ENCODE measurements at places on chromosomes 1 and 21.
A peak's percentile ranks its signal among the peaks of the same experiment; 100 is the strongest.

DNA sequence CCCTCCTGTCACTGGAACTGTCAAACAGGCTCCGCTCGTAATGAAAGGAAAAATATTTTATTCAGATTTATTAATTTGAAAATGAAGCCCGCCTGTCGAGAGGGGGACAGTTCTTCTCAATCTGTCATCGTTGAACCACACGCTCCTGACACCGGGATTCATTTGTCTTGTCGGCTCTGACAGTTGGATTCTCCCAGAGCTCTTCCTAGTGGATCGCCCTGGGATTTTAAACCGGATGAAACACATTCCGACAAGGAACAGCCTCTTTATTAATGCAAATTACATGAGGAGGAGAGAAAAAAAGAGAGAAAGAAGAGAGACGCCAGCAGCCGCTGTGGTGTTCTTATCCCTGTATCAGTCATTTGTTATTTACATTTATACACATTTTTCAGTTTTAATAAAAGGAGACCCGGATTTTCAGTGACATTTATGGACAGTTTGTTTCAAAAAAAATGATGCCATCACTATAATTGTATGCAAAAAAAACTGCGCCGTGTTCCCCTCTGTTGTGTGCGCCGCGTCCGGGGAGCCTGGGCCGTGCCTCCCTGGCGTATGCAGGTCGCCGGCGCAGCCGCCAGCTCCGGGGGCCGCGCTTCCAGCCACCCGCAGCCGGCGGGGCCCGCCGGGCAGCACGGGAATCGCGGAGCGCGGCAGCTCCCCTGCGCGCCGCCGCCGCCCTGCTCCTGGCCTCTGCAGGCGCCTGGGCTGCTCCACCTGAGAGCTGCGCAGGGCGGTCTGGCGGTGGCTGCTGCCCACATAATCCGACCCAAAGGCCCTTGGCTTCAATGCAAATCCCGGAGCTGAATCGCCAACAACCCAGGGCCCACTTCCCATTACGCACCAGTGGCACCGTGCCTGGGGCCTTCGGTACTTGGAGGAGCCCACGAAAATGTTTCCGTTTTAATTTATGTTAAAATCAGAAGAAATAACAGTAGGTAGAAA lies 237.9 kb upstream of the PBX1 start:
- DNase-seq, result no peak

- no peak for DNase-seq
These were observed 60.6 kb downstream of the DDAH1 start for GRCh38 chr1:85404408-85404807.

- no peak for DNase-seq
These were observed 1.4 kb downstream of the LDLRAD1 start for GRCh38 chr1:54016343-54017282.

GRCh38 chr1:192059407-192059806 lies 98.9 kb upstream of the RGS18 start:
- DNase-seq, result no peak

- peak; percentile 65 for DNase-seq
These were observed 2.6 kb upstream of the CREG1 start for GRCh38 chr1:167555971-167556714.

GRCh38 chr1:170290276-170290675 lies 144.5 kb downstream of the NTMT2 start:
- DNase-seq, result no peak

DNA sequence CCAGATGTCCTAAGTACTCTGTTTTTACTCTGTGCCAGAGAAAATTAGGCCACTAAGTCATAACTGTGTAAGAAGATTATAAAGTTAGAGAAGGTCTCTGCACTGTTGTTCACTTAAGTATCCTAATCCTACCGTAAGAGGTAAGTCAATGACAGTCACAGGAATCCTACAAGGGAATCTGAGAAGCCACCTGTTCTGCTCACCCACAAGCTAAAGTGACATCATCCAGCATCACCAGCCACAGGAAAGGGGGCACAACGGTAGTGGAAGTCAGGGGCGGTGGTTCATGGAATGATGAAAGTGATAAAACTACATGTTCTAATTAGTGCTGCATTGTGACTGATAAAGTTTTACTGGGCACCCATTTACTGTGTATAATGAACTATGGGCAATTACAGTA lies 92.7 kb downstream of the PLD5 start:
- no peak for DNase-seq

DNA sequence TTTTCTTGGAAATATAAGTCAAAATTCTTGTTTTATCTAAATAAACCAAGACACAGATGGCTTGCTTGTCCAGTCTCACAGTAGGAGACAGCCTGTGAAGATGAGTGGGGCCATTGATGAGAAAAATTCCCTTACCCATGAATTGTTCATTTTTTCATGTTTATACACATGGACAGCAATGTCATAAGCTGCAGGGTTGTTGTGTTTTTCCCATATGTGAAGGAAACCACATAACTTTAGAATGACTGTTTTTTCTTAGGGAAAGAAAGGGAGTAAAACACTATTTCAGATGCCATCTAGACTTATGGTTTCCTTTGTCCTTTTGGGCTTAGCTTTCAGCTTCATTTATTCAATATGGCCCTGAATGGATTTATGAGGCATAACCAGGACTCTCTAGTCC lies 622.5 kb upstream of the NR5A2 start:
- no peak for DNase-seq

DNA sequence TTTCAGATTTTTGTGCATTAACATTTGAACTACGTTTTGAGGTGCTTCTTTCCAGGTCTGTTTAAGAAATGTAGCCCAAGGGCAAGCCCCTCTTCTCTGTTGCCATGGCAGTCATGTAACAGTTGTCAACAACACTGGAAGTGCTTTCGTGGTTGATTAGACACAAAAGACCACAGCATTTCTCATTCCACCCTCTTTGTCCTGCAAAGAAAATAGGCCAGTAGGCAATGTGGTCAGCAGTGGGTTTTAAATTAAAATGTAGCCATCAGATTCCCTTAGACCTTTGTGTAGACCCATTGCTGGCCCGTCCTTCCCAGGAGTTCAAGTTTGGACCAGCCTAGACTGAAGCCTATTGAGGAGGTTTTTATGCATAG lies 35.4 kb downstream of the VANGL1 start:
- DNase-seq, result no peak

DNA sequence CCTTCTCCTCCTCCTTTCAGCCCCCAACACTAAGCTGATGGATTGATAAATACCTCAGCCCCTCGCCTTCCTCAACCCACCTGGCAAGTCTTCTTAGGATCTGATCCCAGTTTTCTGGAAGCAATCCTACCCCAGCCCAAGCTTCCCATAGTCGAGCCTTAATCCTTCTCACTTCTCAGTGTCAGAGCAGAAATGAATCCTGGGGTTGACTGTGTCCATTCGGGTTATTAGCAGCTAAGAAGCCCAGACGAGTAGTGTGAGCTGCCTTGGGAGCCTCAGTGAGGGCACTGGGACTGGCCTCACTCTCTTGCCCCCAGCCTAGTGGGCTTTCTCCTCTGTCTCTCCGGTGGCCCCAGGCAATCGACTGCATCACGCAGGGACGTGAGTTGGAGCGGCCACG lies 12.4 kb upstream of the PEAR1 start:
- DNase-seq, result no peak

DNA sequence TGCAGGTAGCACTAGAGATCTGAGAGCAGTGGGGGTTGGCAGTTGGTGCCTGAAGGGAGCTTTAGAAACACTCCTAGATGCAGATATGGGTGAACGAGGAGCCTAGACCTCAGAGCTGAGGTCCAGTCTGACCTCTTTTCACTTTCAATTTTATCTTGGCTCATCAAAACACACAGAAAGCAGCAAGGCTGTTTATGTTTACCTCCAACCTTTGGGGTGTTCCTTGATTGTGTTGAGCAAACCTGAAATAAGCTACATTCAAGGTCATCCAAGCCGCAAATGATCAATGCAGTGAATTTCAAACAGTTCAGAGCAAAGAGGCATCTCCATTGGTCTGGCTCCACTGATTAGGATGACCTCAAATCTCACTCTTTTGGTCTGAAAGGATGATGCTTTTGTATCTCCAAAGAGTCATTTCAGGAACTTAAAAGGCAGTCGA lies 1.3 kb downstream of the LY9 start:
- no peak for DNase-seq

- no peak for DNase-seq
These were observed 105.9 kb upstream of the EDEM3 start for GRCh38 chr1:184860535-184860934.

DNA sequence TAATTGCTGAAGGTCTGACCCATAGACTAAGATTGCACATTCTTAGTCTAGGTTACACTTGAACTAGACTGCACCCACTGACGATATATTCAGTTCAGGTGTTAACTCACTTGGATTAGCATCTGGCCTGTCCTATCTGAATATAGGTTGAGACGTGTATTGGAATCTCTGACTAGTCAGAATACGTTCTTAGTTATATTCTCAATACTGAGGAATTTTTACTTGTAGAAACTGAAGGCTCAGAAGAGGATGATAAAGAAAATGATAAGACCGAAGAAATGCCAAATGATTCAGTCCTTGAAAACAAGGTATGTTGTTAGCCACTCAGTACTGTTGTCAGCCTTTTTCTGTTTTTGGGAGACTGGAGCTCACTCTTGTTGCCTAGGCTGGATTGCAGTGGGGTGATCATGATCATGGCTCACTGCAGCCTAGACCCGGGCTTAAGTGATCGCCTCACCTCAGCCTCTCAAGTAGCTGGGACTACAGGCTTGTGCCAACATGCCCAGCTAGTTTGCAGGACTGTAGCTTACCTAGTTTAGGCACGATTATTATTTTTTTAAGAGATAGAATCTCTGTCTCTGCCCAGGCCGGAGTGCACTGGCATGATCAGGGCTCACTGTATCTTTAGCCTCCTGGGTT lies 10.8 kb downstream of the CCDC17 start:
- no peak for DNase-seq

DNA sequence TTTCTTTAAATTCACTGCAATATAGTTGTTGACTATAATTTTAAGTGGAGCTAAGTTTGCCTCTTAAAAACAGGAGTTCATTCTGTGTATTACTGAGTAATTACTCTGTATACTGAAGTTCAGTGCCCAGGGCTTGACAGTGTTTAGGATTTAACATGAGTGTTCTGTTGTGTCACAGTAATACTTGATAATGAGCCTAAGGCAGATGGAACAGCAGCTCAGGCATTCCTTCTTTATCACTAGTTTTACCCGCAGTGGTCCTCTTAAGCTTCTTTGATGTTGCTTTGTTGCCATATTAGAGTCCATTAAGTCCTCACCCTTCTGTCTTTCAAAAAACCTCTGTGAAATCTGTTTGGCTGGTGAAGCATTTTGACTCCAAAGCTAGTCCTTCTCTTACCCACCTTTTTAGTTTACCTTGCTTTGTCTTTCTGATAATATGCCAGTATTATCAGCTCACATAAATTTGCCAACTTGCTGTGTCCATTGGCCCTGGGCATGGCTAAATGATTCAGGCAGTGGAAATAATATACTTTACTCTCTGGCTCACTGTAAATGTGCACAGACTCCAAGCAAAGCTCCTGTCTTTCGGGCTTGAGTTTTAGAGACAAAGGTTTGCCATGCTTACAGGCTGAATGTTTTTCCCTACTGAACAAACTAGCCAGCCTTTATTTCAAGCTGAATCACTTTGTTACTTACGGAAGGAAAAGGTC lies 17.7 kb downstream of the HIPK1 start:
- DNase-seq, result no peak

DNA sequence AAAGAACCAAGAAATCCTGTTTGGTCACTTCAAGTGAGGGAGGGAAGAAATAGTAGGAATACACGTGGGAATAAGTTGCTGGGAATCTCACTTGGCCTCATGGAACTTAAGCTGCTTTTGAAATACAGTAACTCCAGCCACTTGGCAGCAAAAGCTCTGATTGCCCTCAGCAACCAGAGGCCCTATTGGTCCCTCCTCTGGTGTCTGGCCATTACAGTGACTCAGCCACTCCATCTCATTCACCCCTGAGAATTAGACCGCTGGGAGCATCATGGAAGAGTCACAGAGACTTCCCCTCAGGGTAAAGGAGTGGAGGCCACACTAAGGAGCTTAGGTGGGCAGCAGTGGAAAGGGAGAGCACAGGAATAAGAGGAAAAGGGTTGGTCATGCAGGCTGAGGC lies 99.6 kb downstream of the ELAVL4 start:
- no peak for DNase-seq

GRCh38 chr1:151356696-151357095 lies 9.6 kb upstream of the RFX5 start:
- DNase-seq, result no peak

DNA sequence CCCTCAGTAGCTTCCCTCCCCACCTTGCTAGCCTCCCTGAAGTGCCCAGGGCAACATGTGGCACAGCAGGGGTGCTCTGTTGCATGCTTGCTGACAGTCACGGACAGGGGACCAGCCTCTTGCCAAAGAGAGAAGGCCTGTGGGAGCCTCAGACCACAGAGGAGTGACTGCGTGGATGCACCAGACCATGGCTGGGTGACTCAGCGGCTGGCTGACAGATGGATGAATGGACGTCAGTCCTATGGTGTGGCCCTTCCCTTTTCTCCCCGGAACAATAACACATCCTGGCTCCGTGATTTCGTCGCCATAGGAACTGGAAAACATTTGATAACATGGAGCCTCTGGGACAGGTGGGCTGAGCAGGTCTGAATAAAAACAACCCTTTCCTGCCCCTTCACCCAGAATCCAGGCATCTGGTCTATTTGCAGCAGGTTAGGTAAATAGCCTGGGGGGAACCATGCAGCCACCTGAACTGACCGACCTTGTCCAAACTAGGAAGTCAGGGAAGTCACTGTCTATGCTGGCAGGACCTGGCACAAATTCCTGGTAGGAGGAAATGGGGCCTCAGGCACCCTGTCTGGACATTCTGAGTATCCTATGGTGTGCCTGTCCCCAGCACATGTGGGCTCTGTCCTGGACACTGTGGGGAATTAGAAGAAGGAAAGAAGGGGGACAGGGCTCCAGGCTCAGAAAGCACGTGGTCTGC lies 53.3 kb downstream of the NENF start:
- DNase-seq, result peak; percentile 79

GRCh38 chr1:47875831-47876586 lies 121.2 kb downstream of the TRABD2B start:
- no peak for DNase-seq

- no peak for DNase-seq
These were observed 202.5 kb upstream of the LYPLAL1 start for GRCh38 chr1:218971156-218971555.

GRCh38 chr1:65167586-65168242 lies 19.7 kb downstream of the AK4 start:
- DNase-seq, result no peak

GRCh38 chr1:72636631-72637030 lies 354.3 kb upstream of the NEGR1 start:
- no peak for DNase-seq

DNA sequence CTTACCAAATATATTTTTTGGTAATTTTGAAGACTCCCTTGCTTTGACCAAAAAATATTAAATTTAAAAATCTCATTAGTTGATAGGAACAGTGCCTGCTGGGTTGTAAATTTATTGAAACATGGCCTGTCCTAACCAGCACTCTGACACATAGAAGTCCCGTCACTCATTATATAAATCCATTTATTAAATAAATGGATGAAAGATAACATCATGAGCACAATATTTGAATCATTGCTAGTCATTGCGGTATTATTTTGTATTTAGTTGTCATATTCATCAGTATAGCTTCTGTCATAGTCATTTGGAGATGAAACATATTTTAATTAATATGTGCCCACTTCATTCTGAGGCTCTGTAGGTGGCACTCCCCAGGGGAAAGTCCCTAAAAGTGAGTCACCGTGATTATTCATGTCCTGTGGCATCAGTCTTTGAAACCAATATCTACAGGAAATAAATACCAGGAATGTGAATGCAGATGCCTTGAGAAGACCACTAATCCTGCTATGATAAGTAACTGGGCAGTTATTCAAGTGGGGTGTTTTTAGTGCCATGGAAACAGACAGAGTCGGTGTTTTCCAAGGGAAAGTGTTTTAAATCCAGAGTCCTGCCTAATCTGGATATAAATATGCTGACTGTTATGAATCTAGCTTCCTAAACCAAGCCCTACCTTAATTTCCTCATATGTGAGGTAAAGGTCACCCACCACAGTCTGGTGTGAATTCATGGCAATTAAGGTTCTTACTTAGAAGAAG lies 302.0 kb downstream of the DUSP10 start:
- DNase-seq, result no peak

Measured in thoracic aorta (tissue), 2 donors.